ENCODE measurements at places on chromosomes 16 and 17.
A peak's percentile ranks its signal among the peaks of the same experiment; 100 is the strongest.

DNA sequence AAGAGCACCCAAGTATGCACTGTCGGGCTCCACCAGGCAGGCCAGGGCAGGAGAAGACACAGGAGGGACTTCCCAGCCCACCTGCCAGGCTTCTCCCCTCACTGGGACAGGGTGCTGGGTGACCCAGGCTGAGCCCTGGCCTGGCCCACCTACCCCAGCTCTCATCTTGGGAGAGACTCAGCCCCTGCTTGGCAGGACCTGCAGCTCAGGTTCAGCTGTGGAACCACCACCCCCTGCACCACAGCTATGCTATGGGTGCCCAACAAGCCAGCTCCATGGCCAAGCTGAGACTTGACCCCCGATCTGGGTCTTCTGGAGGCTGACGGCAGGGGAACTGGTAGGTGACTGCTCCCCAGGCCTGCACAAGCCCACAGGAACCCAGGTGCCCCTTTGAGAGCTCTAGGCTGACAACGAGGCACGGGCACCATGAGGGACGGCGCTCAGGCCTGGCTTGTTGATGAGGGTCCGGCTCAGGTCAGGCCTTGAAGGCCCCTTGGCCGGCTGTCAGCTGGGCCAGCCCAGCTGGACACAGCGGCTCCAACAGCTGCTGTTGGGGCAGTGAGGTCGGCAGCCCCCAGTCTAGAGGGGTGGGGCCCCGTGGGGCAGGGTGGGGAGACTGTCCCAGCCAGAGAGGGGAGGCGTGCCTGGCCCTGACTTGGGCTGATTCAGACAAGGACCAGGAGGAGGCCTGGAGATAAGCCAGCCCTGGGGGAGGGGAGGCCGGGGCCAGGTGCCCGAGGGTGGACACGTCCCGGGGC, 4.6 kb downstream of the RPUSD1 start:
- no peak for DNase-seq

- no peak for DNase-seq
Measured at GRCh38 chr17:31915456-31916100, 14.1 kb upstream of the UTP6 start.

- DNase-seq = no peak
Measured at GRCh38 chr17:21510686-21511362, 134.7 kb downstream of the KCNJ12 start.

GRCh38 chr17:55410722-55411462, 10.7 kb downstream of the MMD start:
- no peak for DNase-seq

GRCh38 chr16:24010440-24011089, 174.8 kb downstream of the PRKCB start:
- peak; percentile 78 for DNase-seq

DNA sequence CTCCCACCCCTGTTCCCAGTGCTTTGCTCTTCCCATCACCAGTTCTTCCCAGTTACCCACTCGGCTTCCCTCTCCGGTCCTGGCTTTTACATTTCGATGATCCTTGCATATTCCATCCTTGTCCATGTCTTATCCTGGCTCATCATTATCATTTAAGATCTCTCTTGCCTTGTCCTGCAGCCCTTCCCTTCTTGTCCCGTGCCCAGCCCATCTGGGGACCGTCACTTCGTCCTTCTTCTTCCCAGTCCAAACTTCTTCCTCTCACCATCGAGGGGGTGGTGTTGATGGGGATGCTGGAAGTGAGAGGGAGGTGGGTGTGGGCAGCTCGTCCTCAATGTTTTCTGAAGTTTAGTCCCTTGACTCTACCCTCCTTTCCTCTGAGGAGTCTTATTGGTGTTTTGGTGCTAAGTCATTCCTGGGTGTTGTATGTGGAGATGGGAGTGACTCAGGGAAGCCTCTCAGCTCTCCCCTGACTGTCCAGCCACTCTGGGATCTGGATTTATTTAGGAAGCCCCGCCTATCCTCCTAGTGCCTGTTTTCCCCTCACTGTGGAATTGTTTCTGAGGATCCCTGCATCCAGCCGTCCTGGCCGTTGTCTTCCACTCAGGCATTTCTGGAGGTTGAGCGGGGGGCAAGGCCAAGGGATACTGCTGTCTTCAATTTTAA, 975 bp downstream of the SNX29 start:
- DNase-seq = no peak

DNA sequence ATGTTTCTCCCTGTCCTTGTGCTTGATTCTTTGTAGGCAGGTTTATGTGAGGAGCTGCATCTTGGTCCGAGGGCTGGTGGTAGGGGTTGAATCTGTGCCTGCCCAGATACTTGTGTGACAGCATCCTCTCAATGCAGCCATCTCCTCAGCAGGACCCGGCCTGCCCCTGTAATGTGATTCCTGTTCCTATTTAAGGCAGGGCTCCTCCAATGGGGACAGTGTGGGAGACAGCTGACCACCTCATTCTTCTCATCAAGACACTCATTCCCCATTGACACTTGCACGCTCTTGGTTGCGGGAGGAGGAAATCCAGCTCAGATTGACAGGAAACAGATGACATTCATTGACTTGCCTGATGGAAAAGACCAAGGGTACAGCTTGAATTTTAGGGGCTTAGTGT, 384.5 kb downstream of the CPPED1 start:
- no peak for DNase-seq

DNA sequence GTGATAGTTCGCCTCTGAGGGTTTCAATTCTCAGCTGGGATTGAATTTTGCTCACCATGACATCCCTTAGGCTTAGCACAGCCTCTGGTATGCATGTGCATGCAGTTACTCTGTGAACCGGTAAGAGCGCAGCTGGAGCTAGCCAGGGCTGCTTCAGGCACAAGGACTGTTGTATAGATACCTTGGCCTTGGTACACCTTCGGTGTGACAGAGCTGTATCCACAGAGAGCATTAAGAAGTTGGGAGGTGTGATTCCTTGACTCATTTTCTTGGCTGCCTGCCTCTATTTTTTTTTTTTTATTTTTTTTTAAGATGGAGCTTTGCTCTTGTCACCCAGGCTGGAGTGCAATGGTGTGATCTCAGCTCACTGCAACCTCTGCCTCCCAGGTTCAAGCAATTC, 2.2 kb upstream of the NUTF2 start:
- DNase-seq = no peak

GRCh38 chr17:1412185-1413110, 12.4 kb upstream of the YWHAE start:
- DNase-seq = no peak

DNA sequence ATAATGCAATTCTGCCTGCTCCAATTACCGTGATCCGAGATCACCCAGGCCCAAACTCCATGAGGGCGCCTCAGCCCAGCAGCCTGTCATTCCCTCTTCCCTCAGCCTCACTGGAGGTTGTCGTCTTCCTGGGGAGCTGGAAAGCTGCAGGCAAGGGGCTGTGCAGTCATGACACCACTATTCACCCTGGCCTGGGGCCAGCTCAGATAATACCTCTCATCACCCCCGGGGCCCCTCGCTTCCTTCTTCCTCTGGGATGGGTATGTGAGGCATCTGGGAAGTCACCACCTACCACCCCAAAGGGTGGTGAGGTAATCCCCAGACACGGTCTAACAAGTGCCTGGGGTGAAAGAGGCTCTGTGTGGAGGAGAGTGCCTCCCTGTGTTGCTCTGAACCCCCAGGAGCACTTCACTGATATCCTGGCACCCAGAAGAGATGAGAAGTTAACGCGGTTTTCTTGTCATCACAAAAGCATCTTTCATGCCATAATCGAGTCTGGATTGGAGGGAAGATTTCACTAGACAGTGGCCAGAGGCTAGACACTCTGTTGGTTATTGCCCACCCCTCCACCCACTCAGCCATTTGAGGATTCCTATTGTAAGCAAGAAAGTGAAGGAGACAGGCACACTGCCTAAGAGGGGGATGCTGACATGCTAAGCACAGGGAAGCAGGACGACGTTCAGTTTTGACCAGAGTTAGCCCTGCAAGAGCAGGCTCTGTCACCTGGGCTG, 18.4 kb downstream of the CFAP20 start:
- DNase-seq = no peak

GRCh38 chr16:84245956-84246678, 6.3 kb upstream of the KCNG4 start:
- no peak for DNase-seq

DNA sequence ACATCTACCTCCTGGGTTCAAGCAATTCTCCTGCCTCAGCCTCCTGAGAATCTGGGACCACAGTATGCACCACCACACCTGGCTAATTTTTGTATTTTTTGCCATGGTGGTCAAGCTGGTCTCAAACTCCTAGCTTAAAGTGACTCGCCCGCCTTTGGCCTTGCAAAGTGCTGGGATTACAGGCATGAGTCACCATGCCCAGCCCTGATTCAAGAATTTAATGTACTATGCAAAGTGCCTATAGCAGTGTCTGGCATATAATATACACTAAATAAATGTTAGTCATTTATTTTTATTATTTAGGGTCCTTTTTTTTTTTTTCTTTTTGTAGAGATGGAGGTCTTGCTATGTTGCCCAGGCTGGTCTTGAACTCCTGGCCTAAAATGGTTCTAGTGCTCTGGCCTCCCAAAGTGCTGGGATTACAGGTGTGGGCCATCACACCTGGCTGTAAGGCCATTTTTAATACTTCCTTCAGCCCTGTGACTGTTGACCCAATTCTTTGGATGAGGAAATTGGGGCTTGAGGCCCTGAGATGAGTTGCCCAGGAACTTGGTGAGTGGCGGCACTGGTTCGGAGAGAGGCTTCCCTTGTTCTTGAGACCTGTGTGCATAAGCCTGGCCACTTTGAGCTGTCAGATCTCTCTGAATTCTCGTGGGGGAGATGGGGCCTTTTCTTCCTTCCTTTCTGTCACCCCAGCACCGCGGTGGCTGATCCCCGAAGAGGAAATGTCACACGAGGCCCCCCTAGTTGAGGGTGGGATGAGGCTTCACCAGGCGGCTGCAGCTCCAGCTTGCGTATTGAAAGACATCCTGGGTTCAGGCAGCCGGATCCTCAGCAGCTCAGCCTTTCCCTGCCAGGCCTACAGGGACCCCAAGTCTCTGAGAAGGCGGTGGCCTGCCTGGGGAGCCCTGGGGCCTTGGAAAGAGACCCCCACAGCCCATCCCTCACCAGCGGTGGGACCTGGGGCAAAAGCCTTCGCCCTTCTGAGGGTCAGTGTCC, 38.7 kb downstream of the LAT start:
- DNase-seq = no peak

GRCh38 chr17:38598536-38598935, 7.2 kb downstream of the SRCIN1 start:
- peak; percentile 81 for DNase-seq

GRCh38 chr17:70938336-70938735, 769.0 kb downstream of the KCNJ2 start:
- no peak for DNase-seq

DNA sequence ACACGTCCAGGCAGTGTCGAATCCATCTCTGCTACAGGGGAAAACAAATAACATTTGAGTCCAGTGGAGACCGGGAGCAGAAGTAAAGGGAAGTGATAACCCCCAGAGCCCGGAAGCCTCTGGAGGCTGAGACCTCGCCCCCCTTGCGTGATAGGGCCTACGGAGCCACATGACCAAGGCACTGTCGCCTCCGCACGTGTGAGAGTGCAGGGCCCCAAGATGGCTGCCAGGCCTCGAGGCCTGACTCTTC, 7.2 kb upstream of the CD68 start:
- no peak for DNase-seq

GRCh38 chr16:82832821-82833220, 206.1 kb downstream of the CDH13 start:
- DNase-seq = no peak

DNA sequence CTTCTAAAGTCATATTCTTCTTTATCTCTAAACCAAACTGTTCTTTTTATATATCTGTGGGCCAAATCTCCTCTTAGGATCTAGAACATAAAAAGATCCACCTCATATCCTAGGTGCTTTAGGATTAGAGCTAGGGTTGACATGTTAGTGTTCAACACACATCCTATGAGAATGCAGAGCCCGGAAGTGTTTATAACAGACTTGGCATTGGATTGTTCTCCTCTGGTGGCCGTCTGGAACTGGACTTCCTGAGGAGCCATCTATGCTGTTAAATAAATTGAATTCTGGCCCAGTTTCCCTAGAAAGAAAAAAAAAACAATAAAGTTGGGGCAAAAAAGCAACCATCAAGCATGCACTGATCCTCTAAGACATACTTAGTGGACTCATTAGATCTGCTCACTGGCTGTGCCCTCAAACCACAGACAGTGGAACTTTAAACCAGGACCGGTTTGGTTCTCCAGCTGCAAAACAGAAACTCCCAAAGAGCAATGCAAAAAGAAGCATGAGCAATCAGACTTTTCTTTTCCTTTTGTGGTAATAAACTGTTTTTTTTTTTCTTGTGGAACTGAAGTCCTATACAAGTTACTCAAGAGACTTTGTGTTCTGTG, 182.5 kb downstream of the ZNF18 start:
- DNase-seq = no peak

DNA sequence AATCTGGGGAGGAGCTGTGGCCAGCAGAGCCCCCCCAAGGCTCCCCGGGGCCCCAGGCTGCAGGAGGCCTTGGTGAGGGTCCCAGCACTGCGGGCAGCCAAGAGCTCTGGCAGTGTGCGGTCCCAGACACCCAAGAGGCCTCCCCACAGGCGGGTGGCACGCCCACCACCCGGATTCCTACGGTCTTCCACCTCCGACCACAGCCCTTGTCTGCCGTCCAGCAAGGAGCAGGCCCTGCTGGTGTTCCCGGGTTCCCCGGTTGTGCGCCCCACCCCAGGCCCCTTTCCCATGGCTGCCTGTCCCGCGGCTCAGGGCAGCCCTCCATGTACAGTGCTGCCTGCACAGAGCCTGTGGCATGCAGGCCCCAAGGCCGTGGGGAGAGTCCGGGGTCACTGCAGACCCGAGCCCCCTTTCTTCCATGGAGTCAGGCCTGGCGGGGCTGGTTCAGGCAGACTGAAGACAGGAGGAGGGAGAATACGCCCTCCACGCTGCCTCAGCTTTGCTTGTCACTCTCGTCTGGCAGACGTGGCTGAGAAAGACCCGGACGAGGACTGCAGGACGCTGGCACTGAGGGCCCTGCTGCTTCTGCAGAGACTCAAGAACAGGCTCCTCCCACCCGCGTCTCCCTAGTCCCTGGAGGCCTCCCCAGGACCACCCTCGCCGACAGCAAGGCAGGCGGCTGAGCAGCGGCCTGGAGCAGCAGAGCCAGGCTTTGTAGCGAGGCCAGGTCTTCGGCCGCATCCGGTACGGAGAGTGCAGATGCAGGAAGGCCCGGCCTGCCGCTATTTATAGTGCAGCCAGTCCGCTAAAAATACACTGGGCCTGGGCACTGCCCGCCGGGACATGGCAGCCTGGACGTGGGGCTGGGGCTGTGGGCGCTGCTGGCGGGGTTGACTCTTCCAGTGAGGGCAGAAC, 16.4 kb downstream of the TELO2 start:
- DNase-seq = no peak

DNA sequence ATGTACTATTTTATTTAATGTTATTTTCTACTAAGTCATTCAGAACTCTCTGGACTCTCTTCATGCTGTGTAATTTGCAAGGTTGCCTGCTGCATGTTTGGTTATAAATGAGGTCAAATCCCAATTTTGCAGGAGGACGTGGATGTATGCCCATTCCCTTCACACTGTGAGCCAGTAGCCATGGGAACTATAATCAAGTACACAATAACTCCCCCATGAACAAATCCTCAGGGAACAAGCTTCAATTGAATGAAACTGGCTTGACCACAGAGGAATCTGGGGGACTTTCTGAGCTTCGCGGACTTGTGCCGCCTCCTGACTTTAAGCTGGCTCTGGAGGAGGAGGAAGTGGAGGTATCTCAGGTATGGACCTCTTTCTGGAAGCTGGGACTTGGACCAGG, 14.6 kb upstream of the KCTD13 start:
- no peak for DNase-seq
